ENCODE measurements at places on chromosomes 5 and 9.

DNA sequence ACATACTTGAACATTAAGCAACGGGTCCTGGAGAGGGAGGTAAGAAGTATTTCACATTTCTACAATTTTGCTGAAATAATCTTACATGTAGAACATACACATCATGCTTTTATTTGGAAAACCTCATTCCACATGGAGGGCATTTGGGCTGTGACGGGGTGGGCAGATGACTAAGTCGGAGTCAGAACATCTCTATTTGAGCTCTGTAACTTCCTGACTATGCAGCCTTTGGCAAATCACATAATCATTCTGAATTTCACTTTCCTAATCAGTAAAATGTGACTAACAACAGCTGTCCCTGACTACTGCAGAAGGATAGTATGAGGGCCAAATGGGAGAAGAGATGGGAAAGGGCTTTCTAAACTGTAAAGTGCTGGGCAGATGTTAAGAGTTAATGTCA is 17.1 kb upstream of the IL6ST start:
- DNase-seq = peak; percentile 91

- DNase-seq = no peak
Measured at GRCh38 chr9:127567035-127567729, 44.9 kb upstream of the STXBP1 start.

- DNase-seq = no peak
Measured at GRCh38 chr5:97127727-97128126, 14.7 kb downstream of the LIX1 start.

- no peak for DNase-seq
Measured at GRCh38 chr9:11335011-11335410, 722.2 kb upstream of the PTPRD start.

DNA sequence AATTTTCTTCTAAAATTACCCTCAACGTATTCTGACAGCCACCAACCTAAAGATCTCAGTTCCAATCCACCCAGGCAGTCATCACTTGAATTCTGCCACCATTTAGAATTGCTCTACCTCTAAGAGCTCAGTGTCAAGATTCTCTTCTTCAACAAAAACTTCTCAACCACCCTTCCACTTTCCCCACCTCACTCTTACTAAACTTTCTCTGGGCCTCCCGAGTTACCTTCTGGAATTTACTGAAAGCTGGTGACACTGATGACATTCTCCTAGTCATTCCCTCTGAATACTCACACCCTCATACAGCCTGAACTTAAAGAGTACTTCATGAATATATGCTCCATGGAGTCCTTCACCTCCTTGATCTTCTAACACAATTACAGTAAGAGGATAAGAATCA is 209.5 kb downstream of the TSSK1B start:
- no peak for DNase-seq

DNA sequence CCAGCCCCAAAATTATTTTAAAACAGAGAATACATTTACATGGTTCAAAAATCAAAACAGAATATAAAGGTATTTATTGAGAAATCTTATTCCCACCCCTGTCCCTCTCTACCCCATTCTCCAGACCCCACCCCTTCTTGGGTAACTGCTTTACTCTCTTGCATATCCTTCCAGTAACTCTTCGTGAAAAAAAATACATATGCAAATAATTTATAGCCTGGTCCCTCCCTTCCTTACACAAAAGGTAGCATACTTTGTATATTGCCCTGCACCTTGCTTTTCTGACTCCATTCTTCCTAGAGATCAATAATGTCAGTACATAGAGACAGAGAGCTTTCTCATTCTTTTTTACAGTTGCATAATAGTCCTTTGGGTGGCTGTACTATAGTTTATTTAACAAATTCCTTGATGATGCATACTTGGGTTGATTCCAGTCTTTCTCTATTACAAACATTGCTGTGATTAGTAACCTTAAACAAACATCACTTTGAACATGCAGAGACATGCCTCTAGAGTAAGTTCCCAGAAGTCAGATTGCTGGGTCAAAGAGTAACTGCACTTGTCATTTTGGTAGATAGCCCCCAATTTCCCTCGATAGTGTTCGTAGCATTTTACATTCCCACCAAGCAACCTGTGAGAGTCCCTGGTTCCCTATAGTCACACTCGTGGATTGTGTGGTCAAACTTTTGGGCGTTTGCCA is 47.9 kb downstream of the STOM start:
- peak; percentile 96 for DNase-seq

- DNase-seq = no peak
Measured at GRCh38 chr5:132473019-132473531, 17.5 kb downstream of the IRF1 start.

DNA sequence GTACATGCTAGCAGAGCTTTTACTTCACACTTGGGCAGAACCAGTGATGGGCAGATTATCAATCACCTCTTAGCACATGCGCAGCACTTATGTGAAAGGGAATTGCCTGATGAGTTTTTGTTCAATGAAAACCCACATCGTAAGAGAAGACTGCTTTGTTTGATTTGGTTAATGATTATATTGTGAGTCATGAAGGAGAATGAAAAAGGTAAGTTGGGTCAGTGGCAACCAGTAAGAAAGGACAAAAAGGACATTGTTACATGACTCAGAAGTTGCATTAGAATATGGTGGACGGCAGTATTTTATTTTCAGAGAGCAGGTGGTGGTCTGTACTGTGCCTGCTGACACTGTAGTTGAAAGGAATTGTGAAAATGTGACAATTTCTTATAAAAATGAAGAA is 127.4 kb downstream of the AOPEP start:
- no peak for DNase-seq

DNA sequence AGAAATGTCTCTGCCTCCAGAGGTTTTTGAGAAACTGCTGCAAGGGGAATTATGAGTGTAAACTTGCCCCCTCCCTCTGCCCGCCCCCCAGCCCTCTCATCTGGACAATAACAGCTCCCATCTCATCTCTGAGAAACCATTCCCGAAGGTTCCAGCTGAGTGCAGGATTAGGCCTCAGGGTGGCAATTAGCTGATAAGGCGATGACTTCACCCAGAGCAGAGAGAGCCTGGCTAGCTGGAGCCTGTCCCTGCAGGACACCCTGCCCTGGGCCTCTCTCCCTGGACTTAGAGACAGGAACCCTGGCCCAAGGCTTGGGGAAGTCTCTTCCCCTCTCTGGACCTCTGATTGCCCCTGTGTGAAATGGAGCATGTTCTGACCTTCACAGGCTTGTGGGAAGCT is 45.7 kb upstream of the HAND1 start:
- no peak for DNase-seq

DNA sequence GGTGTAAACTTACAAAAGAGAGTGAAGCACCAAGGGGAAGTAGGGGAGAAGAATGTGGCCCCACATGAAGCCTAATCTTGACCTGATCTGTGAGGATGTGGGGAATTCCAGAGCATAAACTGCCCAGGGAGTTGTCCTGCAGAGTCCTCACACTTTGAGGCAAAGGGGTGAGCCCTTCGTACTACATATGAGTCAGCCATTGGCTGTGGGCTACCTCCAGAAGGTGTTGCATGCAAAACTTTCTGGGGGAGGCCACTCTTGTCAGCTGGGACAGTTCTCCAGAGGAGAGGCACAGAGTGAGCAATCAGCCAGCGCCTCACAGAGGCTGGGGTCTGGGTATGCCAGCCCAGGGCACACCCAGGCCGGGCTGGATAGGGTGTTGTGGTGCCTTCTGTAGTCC is 98.1 kb upstream of the NMUR2 start:
- no peak for DNase-seq

DNA sequence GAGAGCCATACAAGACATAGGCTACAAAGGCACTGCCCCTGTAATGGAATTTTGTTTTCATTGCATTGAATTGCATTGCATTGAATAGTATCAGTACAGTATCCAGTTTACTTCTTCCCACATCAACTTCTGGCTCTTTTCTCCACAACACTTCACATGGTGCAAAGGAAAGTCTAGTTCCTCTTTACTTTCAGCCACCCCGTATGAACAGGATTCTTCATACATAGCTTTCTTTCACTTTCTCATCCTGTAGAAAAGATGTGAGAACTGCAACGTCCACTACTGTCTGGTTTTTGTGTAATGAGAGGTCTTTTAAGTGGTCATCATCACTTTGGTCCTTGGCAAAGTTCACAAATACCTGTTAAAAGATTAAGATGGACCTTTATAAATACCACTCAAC is 20.2 kb downstream of the NIPSNAP3B start:
- DNase-seq = no peak

DNA sequence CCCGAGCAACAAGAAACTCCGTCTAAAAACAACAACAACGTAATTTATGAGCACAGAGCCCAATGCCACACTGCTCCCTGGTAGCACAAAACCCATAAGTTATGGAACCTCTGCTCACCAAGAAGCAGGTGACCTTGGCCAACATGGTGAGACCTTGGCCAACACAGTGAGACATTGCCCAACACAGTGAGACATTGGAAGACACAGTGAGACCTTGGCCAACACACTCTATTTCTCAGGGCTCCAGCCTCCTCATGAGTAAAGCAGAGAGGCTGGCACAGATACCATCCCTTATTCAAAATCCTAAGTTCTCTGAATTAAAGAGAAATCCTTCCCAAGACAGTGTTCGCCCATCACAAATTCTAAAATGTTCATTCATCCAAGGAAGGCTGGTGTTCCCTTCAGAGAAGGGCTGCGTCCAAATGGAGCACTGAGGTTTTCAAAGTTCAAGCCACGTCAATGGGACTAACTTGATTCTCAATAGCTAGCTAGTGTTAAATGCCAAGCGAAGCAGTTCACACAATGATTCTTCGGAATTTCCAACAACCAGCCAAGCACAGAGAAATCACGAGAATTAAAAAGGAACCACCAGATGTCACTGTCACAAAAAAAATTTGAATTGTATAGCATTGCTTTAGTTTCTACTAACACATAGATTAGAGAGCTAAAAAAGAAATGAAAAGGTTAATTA is 29.5 kb downstream of the TTC39B start:
- DNase-seq = peak; percentile 22

- no peak for DNase-seq
Measured at GRCh38 chr5:162231522-162231921, 163.9 kb downstream of the GABRG2 start.

Measured in stromal cell of bone marrow (primary cell).